ENCODE measurements at places on chromosomes 6 and 20.

GRCh38 chr20:24668384-24668702, 198.9 kb downstream of the SYNDIG1 start:
- DNase-seq = no peak

DNA sequence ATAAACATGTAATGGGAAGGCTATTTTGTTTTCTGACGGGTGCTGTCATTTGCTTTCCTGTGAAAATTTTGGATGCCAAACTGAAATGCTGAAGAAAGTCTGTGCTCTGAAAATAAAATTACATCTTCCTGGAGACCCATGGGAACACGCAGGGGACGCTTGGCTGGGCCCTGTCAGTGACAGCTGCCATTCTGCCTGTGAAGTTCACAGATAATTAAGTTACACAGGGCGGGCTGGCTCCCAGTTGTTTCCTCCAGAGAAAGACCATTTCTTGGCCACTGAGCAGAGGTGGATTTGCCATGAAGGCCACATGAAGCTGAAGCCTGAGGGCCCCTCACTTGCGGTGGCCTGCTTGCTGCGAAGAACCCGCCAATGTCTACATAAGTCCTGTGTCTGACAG, 93.5 kb downstream of the TMEM170B start:
- DNase-seq = no peak

GRCh38 chr6:148973538-148974208, 226.8 kb downstream of the UST start:
- no peak for DNase-seq

- no peak for DNase-seq
Observed at GRCh38 chr6:19925533-19925932, 88.4 kb downstream of the ID4 start.

DNA sequence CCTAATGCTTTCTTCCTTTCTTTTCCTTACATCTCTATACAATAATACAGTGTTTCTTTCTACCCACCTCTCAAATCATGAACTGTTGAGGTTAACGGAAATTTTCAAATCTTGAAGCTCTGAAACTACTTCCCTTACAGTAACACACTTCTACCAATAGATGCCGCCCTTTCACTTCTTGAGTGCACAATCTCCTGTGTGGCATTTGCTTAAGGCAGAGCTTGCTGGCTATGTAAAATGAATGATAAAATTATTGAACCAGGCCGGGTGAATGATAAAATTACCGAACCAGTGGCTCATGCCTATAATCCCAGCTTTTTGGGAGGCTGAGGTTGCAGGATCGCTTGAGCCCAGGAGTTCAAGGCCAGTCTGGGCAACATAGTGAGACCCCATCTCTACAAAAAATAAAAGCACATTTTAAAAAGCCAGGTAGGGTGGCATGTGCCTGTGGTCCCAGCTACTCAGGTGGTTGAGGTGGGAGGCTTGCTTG, 56.8 kb downstream of the KCNS1 start:
- peak; percentile 67 for DNase-seq
